WTC11 (cell line): ENCODE measurements at places on chromosomes 5 and 9. TPM values are rescaled to one million over a fixed set of nuclear protein-coding genes. Genes with fewer than 3 reads are reported as not detected.

Gene TAL2
- total RNA-seq: 0.41 TPM in 1 of 3 replicates, not detected in the others

DNA sequence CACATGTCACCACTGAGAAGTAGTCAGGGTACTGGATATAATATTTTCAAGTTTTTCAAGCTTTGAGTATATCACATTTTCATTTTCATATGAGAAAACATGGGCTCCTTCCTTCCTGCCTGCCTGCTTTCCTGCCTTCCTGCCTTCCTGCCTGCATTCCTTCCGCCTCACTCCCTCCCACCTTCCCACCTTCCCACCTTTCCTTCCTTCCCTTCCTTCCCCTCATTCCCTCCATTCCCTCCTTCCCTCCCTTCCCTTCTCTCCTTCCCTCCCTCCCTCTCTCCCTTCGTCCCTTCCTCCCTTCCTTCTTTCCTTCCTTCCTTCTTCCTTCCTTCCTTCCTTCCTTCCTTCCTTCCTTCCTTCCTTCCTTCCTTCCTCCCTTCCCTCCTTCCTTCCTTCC, 175.3 kb downstream of the HMHB1 start:
- DNase-seq: no peak

- DNase-seq: no peak
Measured at GRCh38 chr5:74408150-74409043, 232.1 kb downstream of the ENC1 start.

Gene SLC45A2
- not detected in 3 replicates for total RNA-seq

Gene KIF24
- total RNA-seq: 3.8 to 4.5 TPM (median 4.3 TPM) in 3 replicates

GRCh38 chr5:173015598-173016455, 32.3 kb downstream of the ATP6V0E1 start:
- DNase-seq: peak; percentile 11

- DNase-seq: no peak
Measured at GRCh38 chr9:38053697-38054461, 15.1 kb downstream of the SHB start.

- DNase-seq: no peak
Measured at GRCh38 chr5:65209341-65209740, 272.4 kb downstream of the ADAMTS6 start.

Gene TMEM8B
- 9.5 to 10.8 TPM (median 10.2 TPM) in 3 replicates for total RNA-seq

DNA sequence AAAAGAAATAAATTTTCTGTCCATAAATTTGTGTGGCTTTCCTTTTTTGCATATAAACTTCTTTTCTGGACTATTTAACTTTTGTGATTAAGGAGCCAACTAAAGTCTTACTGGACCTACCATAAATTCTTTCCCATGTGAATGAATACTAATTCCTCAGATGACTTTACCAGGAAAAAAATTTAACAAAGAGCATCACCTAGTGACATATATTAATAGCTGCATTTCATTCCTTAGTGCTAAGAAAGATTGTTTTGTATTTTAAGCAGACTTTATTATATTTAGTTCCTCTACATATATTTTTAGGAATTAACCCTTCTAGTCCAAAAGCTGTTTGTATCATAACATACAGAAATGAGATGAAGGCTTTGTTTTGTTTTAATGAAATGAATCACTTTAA, 64.4 kb downstream of the C9orf85 start:
- DNase-seq: no peak

DNA sequence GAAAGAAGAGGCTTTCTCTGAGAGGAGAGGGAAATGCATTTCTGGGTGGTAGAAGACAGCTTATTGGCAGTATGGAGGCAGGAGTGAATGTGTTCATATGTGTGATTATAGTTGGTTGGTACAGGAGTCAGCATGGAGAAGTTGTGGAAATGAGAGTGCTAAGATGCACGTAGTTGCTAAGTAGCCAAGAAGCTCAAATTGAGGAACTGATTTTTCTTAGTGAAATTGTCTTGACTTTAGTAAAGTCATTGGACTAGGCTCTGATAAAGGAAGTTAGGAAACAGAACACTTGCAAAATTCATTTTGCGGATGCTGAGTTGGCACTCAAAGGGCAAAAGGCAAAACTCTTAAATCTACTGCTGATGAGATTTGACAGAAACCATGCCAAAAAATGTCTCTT, 158.9 kb upstream of the VCAN start:
- no peak for DNase-seq

Gene ZNF883
- 22.0 to 25.4 TPM (median 22.6 TPM) in 3 replicates for total RNA-seq

Gene CDC20B
- total RNA-seq: not detected in 3 replicates

Gene TNFSF8
- 0.25 TPM in 1 of 3 replicates, not detected in the others for total RNA-seq

- no peak for DNase-seq
Measured at GRCh38 chr9:12716823-12717600, 23.8 kb downstream of the TYRP1 start.

DNA sequence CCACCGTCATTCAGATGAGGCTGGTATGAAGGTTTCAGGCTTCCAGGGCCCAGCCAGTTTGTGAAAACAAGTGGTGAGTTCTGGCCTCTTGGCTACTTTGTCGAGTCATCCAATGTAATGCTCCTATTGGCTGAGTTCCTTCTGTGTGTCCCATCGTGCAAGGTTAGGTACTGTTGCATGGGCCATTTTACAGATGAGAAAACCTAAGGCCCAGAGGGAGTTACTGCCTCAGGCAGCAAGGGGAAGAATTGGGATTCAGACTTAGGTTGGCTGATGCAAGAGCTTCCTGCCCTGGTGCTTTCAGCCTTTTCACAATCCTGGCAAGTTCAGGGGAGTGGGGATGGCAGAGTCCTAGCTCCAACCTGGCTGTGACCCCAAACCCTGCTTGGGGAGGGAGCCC, 17.4 kb upstream of the PITX1 start:
- no peak for DNase-seq

GRCh38 chr5:144416196-144416595, 245.5 kb downstream of the KCTD16 start:
- DNase-seq: no peak

- DNase-seq: no peak
Measured at GRCh38 chr9:125529589-125530515, 177.2 kb downstream of the MAPKAP1 start.

DNA sequence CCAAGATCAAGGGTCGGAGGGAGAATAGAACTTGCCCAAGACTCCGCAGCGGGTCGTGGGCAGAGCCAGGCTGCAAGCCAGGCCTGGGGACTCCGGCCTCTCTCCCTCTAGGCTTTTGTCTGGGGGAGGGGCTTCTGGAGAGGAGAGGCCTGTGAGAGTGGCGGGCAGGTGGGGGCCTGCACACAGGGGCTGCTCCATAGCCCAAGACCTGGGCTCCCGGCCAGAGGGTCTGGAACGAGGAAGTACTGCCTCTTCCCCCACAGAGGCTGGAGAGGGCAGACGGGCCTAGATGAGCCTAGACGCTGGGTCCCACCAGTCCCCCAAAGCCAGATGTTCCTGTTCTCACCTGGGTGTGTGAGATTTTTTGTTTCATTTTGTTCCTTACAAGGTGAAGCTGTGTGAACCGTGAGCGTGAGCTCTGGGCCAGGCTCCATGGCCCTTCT, 5.2 kb upstream of the ST6GALNAC6 start:
- peak; percentile 42 for DNase-seq

DNA sequence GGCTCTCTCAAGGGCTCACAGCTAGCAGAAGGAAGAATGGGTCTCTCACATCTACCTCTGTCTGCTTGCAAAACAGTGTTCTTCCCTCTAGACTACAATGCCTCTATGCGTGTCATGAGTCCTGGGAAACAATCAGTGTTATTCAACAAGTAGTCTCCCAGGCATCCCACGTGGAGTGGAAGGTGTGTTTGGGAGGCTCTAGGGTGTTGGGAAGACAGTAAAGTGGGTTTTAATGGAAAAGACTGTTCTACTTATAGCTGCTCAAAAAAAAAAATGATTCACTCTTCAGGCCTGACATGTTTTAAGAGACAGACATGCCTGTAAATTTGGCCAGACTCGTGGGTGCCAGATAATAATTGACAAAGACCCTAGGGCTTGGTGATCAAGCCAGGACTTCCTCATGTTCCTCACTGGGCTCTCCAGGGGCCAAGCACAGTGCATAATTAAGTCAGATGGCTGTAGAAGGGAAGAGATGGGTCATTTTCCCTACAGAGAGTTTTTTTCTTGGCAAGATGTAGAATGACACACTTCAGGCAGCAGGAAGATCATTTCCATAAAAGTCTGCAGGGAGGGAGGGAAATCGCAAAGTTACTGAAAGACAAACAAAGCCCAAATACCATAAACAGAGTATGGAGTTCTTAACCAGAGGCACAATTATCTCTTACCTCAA, 246.4 kb downstream of the ACTL7B start:
- no peak for DNase-seq

Gene DIMT1
- 30.3 to 33.9 TPM (median 31.1 TPM) in 3 replicates for total RNA-seq

Gene TGFBI
- 7.2 to 9.1 TPM (median 7.8 TPM) in 3 replicates for total RNA-seq

DNA sequence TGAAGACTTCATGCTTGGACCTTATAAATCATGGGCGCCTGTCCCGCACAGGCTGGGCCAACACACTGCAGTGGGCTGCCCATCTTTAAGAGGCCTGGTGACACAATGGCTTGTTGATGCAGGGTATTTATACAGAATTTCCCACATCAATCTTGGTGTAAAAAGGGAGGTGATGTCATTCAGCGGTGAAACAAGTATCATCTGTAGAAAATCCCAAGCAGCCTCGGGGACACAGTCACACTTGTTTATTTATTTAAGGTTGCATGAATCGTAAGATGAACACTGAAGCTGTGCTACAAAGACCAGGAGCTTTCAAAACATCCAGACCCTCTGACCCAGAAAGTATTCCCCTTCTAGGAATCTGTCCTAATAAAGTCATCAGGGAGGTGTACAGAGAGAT, 40.5 kb downstream of the SMIM23 start:
- no peak for DNase-seq

DNA sequence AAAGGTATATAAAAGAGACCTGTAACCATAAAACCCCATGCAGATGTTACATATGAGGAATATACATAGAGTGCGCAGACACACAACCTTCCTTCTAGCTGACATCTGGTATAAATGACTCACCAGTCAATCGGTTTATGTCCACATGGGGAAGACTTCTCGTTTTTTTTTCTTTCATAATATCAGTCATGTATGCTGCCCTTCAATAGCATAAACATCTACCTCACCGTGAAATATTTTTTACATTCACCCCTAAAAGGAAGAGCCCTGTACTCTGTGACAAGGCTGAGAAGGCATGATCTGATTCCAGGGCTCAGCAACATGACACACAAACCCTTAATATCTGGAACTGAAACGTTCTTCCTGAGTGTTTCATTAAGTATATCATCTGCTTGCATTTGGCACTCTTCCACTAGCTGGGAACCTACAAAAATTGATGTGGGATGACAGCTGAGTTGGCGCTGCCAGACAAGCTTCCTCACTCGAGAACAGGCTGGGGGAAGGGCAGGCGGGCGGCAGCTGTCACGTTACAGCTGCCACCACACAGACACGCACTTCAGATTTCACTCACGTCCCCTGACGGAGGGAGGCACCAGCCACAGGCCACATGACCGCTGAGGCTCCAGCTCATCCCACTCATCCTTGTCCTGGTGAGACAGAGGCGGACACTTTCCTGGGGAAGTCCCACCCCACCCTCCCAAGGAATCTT, 74.2 kb downstream of the SHB start:
- no peak for DNase-seq

GRCh38 chr9:99133145-99133544, 28.2 kb downstream of the TGFBR1 start:
- DNase-seq: no peak

DNA sequence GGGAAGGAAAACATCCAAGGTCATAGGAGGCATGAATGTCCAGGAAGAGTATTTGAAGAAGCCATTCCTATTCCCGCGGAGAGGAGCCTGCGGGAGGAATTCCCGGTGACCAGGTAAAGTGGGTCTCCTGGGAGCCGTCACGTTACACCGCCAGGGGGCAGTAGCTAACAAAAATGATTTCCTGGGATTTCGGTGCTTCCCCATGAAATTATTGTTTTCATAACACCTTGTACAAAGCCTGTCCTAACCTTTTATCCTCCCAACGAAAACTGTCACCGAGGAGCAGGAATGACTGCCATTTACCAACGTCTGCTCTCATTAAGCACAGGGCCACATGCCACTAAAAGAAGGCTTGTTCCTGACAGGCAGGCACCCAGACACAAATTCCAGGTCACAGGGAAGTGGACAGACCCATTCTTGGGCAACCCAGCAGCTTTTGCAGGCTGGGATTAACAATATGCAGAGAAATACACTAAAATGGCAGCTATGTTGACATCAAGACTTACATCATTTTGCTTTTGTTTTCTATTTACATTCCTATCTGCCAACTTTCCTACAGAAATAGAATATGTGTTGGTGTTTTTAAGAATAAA, 41.2 kb upstream of the CTSL start:
- DNase-seq: peak; percentile 69

Gene ARHGEF28
- 0.57 to 0.96 TPM (median 0.71 TPM) in 3 replicates for total RNA-seq

DNA sequence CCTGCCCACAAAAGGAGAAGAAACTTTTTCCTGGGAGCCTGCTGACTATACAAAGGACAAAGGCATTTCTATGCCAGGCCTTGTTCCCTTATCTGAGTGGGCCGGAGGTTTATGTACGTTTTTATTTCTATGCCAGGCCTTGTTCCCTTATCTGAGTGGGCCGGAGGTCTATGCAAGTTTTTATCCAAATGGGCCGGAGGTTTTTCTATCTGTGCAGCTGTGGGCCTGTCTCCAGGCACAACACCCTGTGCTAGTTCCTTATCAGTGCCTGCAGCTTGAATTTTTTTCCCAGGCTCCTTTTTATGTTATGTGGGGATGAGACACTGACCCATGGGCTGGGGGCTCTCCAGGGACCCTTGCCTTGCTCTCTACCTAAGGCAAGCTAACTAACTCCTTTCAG, 5.5 kb downstream of the SLC25A2 start:
- DNase-seq: no peak

DNA sequence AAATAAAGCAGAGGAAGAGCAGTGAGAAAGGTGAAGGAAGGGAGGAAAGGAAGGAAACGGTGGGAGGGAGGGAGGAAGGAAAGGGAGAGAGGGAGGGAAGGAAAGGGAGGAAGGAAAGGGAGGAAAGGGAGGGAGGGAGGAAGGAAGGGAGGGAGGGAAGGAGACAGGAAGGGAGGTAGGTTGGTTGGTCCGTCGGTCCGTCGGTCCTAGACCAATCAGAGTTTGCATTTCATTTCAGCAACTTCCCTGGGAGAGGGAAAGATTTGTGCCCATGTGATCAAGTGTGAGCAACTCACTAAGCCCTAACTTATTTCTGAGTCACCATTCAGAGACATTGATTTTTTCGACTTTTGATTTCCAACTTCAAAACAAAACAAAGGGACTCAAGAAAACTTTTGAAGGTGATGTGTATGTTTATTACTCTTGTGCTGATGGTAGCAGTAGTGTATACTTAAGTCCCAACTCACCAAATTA, 18.8 kb downstream of the NANS start:
- DNase-seq: no peak

DNA sequence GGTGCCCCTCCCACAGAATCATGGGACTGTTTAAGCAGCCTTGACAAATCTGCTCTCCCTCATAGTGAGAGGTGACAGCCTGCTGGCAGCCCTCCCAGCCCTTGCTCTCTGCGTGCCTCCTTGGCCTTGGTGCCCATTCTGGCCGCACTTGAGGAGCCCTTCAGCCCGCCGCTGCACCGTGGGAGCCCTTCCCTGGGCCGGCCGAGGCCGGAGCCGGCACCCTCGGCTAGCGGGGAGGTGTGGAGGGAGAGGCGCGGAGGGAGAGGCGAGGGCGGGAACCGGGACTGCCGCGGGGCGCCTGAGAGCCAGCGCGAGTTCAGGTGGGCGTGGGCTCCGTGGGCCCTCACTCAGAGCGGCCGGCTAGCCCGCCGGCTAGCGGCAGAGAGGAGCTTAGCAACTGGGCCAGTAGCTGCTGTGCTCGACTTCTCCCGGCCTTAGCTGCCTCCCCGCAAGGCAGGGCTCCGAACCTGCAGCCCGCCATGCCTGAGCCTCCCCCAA, 125.9 kb upstream of the MYO10 start:
- no peak for DNase-seq
